ENCODE measurements at places on chromosomes 6 and 20. TPM values are rescaled to one million over a fixed set of nuclear protein-coding genes. Genes with fewer than 3 reads are reported as not detected.

DYNLRB1 gene
- total RNA-seq, result 102 TPM

ARMH2 gene
- not detected for total RNA-seq

ETV7 gene
- not detected for total RNA-seq

TNFRSF6B gene
- total RNA-seq, result 1.3 TPM

KIF3B gene
- total RNA-seq, result 4.2 TPM

CRISP2 gene
- total RNA-seq, result not detected

AGER gene
- 1.2 TPM for total RNA-seq

RAMACL gene
- 0.68 TPM for total RNA-seq

R3HDML gene
- not detected for total RNA-seq

EEF1A2 gene
- total RNA-seq, result 2,126 TPM

B3GALT4 gene
- 1.8 TPM for total RNA-seq

COL9A1 gene
- total RNA-seq, result not detected

PREX1 gene
- 7.2 TPM for total RNA-seq

OTOR gene
- total RNA-seq, result not detected

HLA-DMB gene
- 2.8 TPM for total RNA-seq

FRS3 gene
- 6.5 TPM for total RNA-seq

CABLES2 gene
- 4.2 TPM for total RNA-seq

WFDC10B gene
- not detected for total RNA-seq

STMND1 gene
- not detected for total RNA-seq

GMPR gene
- total RNA-seq, result 139 TPM

OOEP gene
- total RNA-seq, result not detected

TRIM38 gene
- 7.3 TPM for total RNA-seq

FAM120B gene
- 24.2 TPM for total RNA-seq

NSFL1C gene
- 135 TPM for total RNA-seq

SOX18 gene
- total RNA-seq, result 23.6 TPM

GHRH gene
- not detected for total RNA-seq

PTK7 gene
- total RNA-seq, result 1.5 TPM

BPIFB4 gene
- not detected for total RNA-seq

RTEL1 gene
- 9.2 TPM for total RNA-seq

C6orf15 gene
- total RNA-seq, result not detected

DYNLT2 gene
- 1.0 TPM for total RNA-seq

RAD21L1 gene
- not detected for total RNA-seq

VGLL2 gene
- total RNA-seq, result 70.9 TPM

NNAT gene
- total RNA-seq, result 0.50 TPM

MPIG6B gene
- total RNA-seq, result 0.15 TPM

PKHD1 gene
- not detected for total RNA-seq

PGC gene
- not detected for total RNA-seq

SLC22A1 gene
- total RNA-seq, result 2.0 TPM

PDYN gene
- total RNA-seq, result not detected

LY6G6F gene
- not detected for total RNA-seq

ZC3H12D gene
- 0.20 TPM for total RNA-seq

OR2H2 gene
- total RNA-seq, result not detected

MAPK13 gene
- 1.7 TPM for total RNA-seq

CLDN20 gene
- not detected for total RNA-seq

MAP1LC3A gene
- total RNA-seq, result 39.5 TPM

HSPA12B gene
- total RNA-seq, result 7.2 TPM

CCN6 gene
- not detected for total RNA-seq

MAN1A1 gene
- total RNA-seq, result 14.6 TPM

HDGFL1 gene
- not detected for total RNA-seq

SLC16A10 gene
- total RNA-seq, result 33.9 TPM

CAGE1 gene
- total RNA-seq, result not detected

LPA gene
- total RNA-seq, result not detected

NAPB gene
- total RNA-seq, result 5.0 TPM

MAP7 gene
- 0.46 TPM for total RNA-seq

DXO gene
- total RNA-seq, result 12.9 TPM

COL10A1 gene
- total RNA-seq, result not detected

C20orf204 gene
- 0.25 TPM for total RNA-seq

OR12D3 gene
- total RNA-seq, result not detected

DNMT3B gene
- 0.08 TPM for total RNA-seq

Measured in psoas muscle (tissue), 8 donors.